ENCODE measurements at places on chromosomes 3 and 15. TPM values are rescaled to one million over a fixed set of nuclear protein-coding genes. Genes with fewer than 3 reads are reported as not detected.

TPRG1 gene
- total RNA-seq: 2.0 TPM

GRCh38 chr3:129758785-129759320 lies 134.7 kb downstream of the TMCC1 start:
- no peak for DNase-seq

SLC12A8 gene
- 15.6 TPM for total RNA-seq

TRIM42 gene
- total RNA-seq: not detected

- peak; percentile 59 for DNase-seq
Measured at GRCh38 chr3:182092662-182093262, 381.0 kb downstream of the SOX2 start.

GRCh38 chr15:61195116-61196002 lies 33.7 kb downstream of the RORA start:
- DNase-seq: no peak

DCLK3 gene
- total RNA-seq: 2.6 TPM

SEMA5B gene
- 19.0 TPM for total RNA-seq
